ENCODE measurements at places on chromosomes 11 and 22.

GRCh38 chr22:44175676-44176075 lies 5.0 kb upstream of the PARVG start:
- no peak for DNase-seq

GRCh38 chr11:4433856-4434255 lies 15.2 kb upstream of the OR52K2 start:
- DNase-seq: no peak

- no peak for DNase-seq
These were observed 120.0 kb upstream of the BDNF start for GRCh38 chr11:27820249-27820648.

DNA sequence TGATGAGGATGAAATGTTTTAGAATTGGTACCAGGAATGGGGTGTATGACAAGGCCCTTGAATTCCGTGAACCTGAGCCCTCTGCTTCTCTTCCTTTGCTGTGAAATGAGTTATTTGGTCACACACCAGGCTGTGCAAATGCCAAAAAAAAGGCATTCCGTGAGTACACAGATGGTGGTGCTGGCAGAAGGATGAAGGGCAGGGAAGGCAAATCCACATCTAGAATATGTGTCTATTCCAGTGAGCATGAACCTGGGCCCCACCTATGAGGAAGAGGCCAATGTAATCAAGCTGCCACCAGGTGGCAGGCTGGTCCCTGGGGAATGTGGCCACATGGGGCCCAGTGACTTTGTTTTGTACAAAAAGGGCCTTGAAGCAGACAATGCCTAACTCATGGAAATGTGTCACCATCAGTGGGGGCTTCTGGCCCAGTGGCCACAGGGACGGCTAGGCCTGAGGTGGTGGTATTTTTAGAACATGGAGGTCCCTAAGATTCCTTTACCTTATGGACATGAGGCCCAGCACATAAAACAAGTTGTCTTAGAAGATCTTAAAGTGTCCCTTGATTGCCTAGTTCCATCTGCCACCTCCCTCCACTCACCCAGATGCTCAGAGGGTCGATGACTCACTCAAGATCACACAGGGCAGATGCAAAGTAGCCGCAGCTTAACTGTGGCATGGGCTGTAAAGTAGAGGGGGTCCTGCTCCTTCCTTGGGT lies 3.9 kb upstream of the RNF215 start:
- DNase-seq: peak; percentile 35

- DNase-seq: peak; percentile 42
These were observed 289.4 kb downstream of the SBF2 start for GRCh38 chr11:10004526-10005113.

DNA sequence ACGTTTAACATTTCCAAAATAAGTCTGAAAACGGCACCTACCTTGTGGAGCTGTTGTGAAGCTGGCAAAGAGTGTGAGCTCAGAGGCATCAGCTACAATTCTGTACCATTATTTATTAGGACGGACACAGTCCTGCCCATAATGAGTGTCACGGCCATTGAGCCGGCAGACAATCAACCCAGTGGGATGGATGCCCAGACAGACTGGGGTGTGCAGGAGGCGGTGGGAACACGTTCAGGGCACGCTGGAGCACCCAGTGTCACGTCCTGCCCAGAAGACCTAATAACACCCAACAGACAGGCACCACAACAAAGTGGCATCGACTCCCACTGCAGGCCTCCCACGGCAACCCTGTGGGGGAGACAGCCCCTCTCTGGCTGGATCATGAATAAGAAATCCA lies 34.5 kb downstream of the TPST2 start:
- no peak for DNase-seq

DNA sequence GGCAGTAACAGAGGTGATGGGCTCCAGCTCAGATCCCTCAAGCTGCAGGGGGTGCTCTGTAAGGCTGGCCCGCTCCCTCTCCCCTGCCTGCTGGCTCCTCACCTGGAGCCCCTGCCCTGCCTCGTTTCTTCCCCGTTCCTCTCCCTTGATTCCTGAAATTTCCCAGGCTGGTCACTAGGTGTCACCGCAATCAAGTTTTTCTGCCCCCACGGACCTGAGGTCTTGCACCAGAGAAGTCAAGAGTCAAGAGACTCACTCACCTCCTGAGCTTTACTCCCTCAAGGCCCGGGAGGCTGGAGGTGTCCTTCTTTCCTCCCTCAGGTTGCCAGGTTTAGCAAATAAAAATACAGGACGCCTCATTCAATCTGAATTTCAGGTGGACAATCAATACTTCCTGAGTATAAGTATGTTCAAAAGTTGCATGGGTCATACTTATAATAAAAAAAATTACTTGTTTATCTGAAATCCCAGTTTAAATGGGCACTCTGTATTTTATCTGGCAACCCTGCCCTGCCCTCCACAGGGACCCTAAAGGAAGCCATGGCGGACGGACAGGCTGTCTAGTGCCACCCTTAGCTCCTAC lies 69.2 kb downstream of the SCUBE1 start:
- peak; percentile 66 for DNase-seq

- no peak for DNase-seq
These were observed 75.6 kb upstream of the HEPHL1 start for GRCh38 chr11:93945596-93945995.

DNA sequence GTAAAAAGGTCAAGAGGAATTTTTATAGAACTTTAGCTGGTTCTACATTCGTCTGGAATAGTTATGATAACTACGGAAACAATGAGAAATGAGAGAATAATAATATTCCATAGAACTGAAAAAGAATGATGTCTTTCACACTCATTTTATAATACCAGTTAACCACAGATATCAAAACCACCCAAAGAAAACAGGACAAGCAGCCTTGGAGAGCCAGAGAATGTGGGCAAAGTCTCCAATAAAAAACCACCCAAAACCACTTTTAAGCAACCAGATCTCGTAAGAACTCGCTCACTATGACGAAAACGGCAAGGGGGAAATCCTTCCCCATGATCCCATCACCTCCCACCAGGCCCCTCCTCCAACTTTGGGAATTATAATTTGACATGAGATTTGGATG lies 60.8 kb downstream of the ARHGAP32 start:
- no peak for DNase-seq

- no peak for DNase-seq
These were observed 329.1 kb downstream of the TMEM135 start for GRCh38 chr11:87366763-87367405.

- DNase-seq: no peak
These were observed 2.3 kb downstream of the BCO2 start for GRCh38 chr11:112177589-112177988.

GRCh38 chr11:65486570-65487466 lies 12.0 kb upstream of the MALAT1 start:
- peak; percentile 37 for DNase-seq

GRCh38 chr11:67673902-67674301 lies 521 bp downstream of the ALDH3B2 start:
- no peak for DNase-seq

- DNase-seq: no peak
These were observed 47.8 kb upstream of the OR5P2 start for GRCh38 chr11:7844521-7844920.

DNA sequence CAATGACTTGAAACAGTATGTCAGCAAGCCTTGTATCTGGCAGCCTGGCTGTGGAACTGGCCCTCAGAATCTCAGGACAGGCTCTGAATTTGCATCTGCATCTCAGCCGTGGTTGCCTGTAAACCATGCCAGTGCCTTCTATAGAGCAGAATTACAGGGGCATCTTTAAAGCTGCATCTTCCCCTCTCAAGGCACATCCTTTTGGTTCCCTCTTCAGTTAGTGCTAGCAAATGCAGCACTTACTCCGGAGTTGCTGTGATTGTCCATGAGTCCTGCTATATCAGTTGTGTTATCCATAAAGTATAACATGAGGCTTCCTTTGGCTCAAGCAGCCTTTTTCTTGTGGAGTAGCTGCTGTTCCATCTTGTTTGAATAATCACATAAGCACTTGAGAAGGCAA lies 53.9 kb upstream of the PARVG start:
- no peak for DNase-seq

GRCh38 chr11:74154620-74155281 lies 16.1 kb downstream of the C2CD3 start:
- no peak for DNase-seq

DNA sequence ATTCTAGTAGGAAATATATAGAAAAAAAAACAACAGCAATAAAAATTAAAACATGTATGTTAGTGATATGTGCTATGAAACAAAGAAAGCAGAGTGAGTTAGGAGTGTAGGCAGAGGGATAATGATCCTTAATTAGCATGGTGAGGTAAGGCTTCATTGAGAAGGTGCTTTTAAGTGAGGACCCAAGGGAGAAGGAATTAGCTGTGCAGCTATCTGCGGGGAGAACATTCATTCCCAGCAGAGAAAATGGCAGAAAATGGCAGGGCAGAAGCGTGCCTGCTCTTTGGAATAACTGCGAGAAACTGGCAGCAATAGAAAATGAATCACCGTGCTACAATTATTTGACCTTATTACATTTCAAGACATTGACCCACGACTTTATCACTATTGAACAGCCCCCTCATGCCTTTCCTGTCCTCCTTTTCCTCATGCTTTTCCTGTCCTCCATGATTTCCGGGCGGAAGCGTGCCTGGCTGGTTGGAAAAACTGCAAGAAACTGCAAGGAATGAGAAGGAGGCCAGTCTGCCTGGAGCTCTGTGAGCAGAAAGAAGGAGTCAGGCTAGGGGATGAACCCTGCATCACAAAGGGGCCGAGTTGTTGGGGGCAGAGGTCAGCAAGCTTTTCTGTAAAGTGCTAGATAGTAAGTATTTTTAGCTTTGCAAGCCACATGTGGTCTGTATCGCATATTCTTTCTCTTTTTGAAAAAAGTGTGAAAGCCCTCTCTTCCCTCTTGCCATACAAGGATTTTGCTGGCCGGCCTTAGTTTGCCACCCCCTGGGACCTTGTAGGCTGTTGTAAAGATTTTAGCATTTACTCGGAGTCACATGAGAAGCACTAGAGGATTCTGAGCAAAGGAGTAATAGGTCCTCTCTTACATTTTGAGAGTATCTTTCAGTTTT lies 37.1 kb upstream of the SWAP70 start:
- DNase-seq: peak; percentile 32

- DNase-seq: no peak
These were observed 15.8 kb upstream of the SLCO2B1 start for GRCh38 chr11:75135021-75135650.

DNA sequence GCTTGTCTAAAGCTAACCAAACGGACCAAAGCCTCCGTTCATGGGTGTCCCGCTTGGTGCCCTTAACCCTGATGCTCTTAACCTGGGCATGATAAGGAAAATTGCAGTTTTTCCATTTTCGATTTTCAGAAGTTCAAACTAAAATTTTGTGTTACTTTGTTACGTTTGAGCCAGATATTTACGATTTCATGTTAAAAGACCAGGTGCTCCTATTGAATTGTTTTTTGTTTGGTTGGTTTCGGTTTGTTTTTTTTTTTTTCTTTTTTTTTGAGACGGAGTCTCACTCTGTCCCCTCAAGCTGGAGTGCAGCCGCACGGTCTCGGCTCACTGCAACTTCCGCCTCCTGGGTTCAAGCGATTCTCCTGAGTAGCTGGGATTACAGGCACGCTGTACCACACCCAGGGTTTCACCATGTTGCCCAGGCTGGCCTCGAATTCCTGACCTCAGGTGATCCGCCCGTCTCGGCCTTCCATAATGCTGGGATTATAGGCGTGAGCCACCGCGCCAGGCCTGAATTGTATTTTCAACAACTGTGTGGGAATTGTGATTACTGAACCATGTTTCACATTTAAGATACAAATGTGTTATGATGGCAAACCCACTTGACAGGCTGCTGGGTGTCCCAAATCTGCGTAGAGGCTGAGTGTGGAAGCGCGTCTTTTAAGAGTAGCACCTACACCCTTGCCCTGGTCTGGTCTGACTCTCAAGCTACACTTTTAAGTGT lies 864 bp upstream of the USP28 start:
- no peak for DNase-seq

DNA sequence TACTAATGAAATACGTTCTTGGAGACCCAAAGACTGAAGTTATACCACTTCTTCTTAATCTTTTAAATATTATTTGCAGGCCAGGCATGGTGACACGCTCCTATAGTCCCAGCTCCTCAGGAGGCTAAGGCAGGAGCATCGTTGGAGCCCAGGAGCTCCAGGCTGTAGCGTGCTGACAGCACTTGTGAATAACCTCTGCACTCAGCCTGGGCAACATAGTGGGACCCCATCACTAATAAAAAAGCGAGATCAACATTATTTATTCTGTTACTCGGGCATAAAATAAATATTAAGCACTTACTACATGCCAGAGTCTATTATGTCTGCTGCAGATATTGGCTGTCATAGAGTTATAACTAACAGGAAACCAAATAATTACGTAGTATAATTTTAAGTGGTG lies 720 bp upstream of the MED17 start:
- DNase-seq: no peak

DNA sequence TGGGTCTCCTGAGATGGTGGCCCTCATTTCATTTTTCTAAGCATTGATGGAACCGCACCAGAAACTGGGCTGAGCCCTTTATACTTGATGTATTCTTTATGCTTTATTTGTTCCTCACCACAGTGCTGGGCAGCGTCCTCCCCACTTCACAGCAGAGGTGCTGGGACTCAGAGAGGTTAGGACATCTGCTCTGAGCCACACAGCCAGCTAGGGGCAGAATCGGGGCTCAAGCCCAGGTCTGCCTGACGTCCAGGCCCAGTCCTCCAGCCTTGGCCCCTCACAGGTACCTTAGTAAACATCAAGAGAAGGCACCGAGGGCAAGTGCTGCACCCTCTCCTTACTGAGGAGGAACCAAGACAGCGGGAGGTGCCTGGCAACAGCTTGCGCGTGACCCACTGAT lies 20.2 kb upstream of the SHISAL1 start:
- DNase-seq: no peak

DNA sequence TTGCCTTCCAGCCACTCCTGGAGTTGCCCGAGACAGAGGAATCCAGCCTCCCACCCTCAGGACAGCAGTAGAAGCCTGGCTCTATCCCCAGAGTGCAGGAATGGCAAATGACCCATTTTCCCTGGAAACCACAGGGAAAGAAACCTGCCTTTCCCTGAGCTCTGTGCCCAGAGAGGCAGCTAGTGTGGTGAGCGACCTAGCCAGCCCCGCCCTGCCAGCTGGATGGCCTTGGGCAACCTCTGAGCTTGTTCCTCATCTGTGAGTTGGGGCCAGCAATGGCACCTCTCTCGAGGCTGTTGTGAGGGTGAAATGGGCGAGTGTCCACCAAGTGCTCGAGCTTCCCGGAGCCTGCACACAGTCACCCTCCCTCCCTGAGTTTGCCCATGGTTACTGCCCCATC lies 3.7 kb downstream of the OMP start:
- no peak for DNase-seq

DNA sequence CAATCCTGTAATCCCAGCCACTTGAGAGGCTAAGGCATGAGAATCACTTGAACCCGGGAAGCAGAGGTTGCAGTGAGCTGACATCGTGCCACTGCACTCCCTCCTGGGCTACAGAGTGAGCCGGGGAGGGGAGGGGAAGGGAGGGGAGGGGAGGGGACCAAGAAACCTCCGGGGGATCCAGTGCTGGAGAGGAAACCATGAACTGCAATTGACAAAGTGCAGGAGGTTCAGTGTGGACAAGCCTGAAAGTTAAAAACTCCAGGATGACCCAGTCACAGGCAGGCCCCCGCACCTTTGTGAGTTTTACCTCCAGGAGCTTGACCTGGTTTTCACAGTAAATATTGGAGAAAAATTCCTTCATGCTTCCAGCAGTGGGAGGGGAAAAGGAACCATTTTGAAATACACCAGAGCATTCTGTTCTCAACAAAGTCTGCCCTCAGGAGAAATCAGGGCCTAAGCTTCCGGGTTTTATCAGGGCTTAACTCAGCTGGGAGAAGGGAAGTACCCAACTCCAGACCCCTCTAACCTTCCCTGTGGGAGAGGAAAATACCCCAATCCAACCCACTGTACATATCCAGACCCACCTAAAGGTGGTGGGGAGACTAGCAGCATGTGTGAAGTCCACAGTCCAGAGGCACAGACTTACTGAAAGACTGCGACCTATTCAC lies 15.5 kb upstream of the ZFTA start:
- no peak for DNase-seq
